ENCODE measurements at places on chromosomes 1 and 21. TPM values are rescaled to one million over a fixed set of nuclear protein-coding genes. Genes with fewer than 3 reads are reported as not detected.

GBP7 gene
- total RNA-seq: not detected

KRTAP10-1 gene
- total RNA-seq: not detected

MARK1 gene
- 1.8 TPM for total RNA-seq

KCNJ6 gene
- not detected for total RNA-seq

INKA2 gene
- 2.9 TPM for total RNA-seq

MYBPH gene
- not detected for total RNA-seq

B4GALT3 gene
- total RNA-seq: 35.1 TPM

HFM1 gene
- 15.7 TPM for total RNA-seq

GJA5 gene
- 5.4 TPM for total RNA-seq

GRCh38 chr21:24840287-24840686 lies 767.0 kb downstream of the MRPL39 start:
- no peaks in the 10 kb centered on the region for H3K36me3 ChIP-seq
- no peak overlapping the region for H3K27ac ChIP-seq
- no peak for DNase-seq
- no peak overlapping the region for H3K4me3 ChIP-seq
- H3K4me1 ChIP-seq: no peaks in the 10 kb centered on the region

DNA sequence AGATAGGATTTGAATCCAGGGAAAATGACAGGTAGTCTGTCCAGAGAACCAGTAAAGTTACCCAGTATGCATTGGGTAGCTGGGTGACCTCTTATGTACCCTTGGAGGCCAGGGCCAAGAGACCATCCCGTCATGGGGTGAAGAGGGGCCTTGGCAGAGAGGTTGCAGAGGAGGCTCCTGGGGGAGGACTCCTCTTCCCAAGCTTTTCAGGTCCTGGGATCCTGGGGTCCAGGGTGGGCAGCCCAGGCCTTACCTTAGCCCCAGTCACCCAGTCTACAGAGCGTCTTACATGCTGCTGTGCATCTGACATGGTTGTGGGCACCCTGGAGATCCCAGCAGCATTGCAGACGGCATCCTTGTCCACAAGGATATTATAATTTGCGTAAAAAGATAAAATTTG lies 14.0 kb downstream of the PMF1 start:
- H3K27me3 ChIP-seq: no peaks in the 10 kb centered on the region
- no peak overlapping the region for H3K4me3 ChIP-seq
- no peak for DNase-seq
- H3K36me3 ChIP-seq: no peaks in the 10 kb centered on the region
- no peak overlapping the region for H3K27ac ChIP-seq

DNA sequence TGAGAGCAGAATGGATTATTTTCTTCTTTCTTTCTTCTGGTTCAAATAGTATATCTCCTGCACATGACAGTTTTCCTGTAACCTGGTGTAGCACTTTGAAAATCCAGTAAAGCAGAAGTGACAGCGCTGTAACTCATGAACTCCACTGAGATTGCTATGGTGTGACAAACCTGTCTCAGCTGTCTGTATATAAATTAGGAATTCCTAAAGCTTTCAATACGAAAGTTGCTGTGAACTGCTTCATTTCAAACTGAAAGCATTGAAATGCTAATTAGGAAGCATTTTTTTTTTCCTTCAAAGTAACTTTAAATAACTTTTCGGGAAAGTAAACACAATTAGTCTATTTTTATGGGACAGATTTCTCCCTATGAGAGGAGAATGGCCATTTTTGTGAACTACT lies 646.9 kb upstream of the ZP4 start:
- H3K27me3 ChIP-seq: no peaks in the 10 kb centered on the region
- no peaks in the 10 kb centered on the region for H3K4me1 ChIP-seq
- DNase-seq: no peak
- H3K36me3 ChIP-seq: no peaks in the 10 kb centered on the region
- no peak overlapping the region for H3K4me3 ChIP-seq

DNA sequence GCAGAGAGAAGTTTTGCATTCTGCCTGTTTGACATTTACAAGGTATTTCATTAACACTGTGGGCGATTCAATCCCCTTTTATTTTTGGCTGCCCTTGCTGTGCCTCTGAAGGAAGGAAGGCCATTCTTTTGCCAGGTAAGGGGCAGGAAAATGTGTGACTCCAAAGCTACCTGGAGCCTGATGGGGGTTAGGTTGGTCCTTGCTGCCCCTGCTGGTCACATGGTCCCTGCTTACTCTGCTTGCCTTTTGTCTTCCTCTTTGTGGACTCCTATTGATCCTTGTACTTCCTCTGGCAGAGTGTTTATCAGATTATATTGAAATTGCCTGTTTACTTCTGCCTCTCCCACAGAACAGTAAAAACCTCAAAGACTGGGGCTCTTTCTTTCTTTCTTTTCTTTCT lies 65.7 kb downstream of the ST6GALNAC3 start:
- no peak overlapping the region for H3K4me3 ChIP-seq
- no peaks in the 10 kb centered on the region for H3K27me3 ChIP-seq
- peaks cover 7% of the 10 kb centered on the region for H3K4me1 ChIP-seq
- H3K27ac ChIP-seq: no peak overlapping the region
- no peaks in the 10 kb centered on the region for H3K36me3 ChIP-seq

GRCh38 chr1:12436345-12436658 lies 181.7 kb downstream of the DHRS3 start:
- no peaks in the 10 kb centered on the region for H3K27me3 ChIP-seq
- no peaks in the 10 kb centered on the region for H3K36me3 ChIP-seq
- no peak overlapping the region for H3K4me3 ChIP-seq
- H3K4me1 ChIP-seq: peaks cover 15% of the 10 kb centered on the region

- H3K27me3 ChIP-seq: no peaks in the 10 kb centered on the region
- H3K4me3 ChIP-seq: no peak overlapping the region
- H3K4me1 ChIP-seq: no peaks in the 10 kb centered on the region
Measured at GRCh38 chr21:46585191-46585953, 19.5 kb downstream of the S100B start.

- no peak overlapping the region for H3K4me3 ChIP-seq
- no peak overlapping the region for H3K27ac ChIP-seq
- no peaks in the 10 kb centered on the region for H3K36me3 ChIP-seq
- no peak for DNase-seq
Measured at GRCh38 chr1:31801458-31801857, 14.4 kb downstream of the SPOCD1 start.

DNA sequence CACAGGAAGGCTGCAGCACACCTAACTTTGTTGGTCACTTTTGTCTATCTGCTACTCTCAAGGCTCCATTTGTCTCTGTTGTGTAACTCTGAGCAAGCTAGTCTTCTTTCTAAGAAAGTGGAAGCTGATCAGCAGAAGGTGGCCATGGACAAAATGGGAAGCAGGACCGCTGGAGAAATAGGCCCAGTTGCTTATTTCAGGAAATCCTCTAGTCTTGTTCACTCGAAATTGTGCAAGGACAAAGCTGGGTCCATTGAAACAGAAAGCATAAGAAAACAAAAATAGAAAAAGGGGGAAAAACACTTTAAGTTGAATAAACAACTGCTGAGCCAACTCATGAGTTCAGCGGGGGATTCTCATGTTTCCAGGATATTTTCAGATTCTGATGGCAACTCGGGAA lies 150.1 kb downstream of the PBX1 start:
- no peak overlapping the region for H3K4me3 ChIP-seq
- peak overlapping the region; percentile 60 for H3K27ac ChIP-seq
- H3K36me3 ChIP-seq: no peaks in the 10 kb centered on the region
- H3K27me3 ChIP-seq: no peaks in the 10 kb centered on the region

DNA sequence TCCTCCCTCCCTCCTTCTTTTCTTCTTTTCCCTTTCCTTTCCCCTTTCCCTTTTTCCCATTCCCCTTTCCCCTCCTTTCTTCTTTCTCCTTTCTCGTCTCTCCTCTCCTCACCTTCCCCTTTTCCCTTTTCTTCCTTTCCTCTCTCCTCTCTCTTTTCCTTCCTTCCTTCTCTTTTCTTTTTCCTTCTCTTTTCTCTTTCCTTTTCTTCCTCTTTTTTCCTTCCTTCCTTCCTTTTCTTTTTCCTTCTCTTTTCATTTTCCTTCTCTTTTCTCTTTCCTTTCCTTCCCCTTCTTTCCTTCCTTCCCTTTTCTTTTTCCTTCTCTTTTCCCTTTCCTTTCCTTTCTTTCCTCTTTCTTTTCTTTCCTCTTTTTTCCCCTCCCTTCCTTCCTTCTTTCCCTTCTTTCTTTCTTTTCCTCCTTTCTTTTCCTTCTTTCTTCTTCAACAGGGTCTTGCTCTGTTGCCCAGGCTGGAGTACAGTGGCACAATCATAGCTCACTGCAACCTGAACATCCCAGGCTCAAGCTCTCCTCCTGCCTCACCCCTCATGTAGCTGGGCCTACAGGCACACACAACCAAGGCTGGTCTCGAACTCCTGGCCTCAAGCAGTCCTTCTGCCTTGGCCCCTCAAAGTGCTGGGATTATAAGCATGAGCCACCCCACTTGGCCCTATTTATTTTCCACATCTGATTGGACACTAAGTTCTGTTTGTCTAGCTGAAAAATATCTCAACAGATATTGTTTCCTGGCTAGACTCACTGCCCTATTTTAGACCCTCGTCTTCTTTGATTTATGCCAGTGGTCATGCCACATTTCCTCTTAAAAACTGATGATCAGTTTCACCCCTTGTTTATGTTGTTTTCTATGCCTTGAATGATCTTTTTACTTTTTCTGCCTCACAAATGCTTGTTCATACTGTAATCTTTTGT lies 57.1 kb upstream of the MACF1 start:
- no peak for DNase-seq
- H3K4me1 ChIP-seq: peaks cover 6% of the 10 kb centered on the region
- no peaks in the 10 kb centered on the region for H3K36me3 ChIP-seq
- H3K4me3 ChIP-seq: no peak overlapping the region

GRCh38 chr1:175423605-175424004 lies 231.0 kb upstream of the KIAA0040 start:
- H3K4me1 ChIP-seq: no peaks in the 10 kb centered on the region
- no peaks in the 10 kb centered on the region for H3K36me3 ChIP-seq
- no peak overlapping the region for H3K27ac ChIP-seq

DNA sequence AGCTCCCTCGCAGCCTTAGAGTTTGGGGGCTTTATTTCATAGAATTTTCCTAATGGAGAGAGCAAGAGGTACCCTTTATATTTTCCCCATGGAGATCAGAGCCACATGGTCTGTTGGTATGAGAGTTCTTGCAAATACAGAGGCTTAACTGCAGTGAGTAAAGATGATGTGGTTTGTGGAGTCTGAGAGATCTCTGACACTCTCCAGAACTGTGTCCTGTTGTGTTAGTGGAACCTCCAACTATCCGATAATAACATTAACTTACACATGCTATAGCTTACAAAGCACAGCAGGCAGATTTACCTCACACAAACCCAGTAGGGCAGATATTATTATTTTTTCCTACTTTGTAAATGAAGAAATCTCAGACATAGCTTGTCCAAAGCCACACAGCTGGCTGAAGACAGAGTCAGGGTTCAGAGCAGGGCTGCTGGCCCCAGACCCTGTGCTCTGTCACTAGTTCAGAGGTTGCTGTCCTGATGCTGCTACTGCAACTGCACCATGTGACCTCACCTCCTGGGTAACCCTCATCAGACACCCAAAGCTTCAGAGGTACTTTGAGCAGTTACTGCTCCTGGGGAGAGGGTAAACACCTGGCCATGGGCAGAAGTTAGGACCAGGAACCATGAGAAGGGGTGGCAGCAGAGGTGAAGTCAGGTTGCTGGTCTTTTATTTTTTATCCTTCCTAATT lies 384.8 kb upstream of the PROX1 start:
- DNase-seq: no peak
- H3K36me3 ChIP-seq: no peaks in the 10 kb centered on the region
- no peak overlapping the region for H3K27ac ChIP-seq
- no peak overlapping the region for H3K4me3 ChIP-seq
- no peaks in the 10 kb centered on the region for H3K4me1 ChIP-seq

- no peaks in the 10 kb centered on the region for H3K27me3 ChIP-seq
- DNase-seq: no peak
- no peak overlapping the region for H3K4me3 ChIP-seq
Measured at GRCh38 chr1:209342441-209343175, 240.9 kb upstream of the CAMK1G start.

- DNase-seq: no peak
- no peaks in the 10 kb centered on the region for H3K36me3 ChIP-seq
- no peaks in the 10 kb centered on the region for H3K27me3 ChIP-seq
- H3K4me3 ChIP-seq: no peak overlapping the region
- peak overlapping the region; percentile 15 for H3K27ac ChIP-seq
Measured at GRCh38 chr1:55833529-55834091, 618.4 kb upstream of the USP24 start.

DNA sequence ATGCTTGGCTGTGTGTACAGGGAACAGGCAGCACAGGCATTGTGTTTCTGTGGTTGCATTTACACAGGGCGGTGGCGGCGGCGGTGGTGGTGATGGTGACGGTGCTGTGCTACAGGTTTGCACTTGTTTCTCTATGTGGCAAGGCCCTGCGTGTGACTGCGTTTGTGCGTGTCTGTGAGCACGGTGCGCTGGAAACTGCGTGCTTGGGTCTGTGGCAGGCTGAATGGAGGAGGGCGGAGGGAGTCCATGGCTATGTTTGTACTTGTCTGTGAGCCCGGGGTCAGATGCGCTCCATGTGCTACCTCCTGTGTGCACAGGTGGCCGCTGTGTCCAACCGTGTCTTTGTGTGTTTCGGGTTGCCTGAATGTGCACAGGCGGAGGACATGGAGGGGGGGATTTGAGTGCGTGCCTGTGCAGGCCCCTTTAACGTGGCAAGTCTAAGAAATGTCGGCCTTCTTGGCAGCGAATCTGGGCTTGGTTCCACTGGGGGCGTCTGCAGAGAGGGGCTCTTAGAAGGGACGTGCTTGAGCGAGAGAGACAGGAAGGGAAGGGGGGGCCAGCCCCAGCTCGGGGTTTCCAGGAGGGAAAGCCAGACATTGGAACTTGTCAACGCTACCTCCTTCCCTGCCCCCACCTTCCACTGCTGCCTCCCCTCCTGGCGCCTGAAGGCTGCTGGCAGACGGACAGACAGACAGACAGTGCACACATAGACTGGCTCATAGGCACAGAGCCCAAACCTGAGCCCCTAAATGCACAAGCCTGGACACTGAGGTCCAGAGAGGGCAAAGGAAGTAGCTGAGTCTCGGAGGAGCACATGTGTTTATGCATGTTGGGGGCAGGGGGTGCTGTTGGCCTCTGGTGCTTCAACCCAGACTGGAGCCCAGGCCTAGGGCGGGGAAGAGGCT lies 32.7 kb upstream of the WASF2 start:
- no peak overlapping the region for H3K27ac ChIP-seq
- H3K36me3 ChIP-seq: no peaks in the 10 kb centered on the region
- no peaks in the 10 kb centered on the region for H3K27me3 ChIP-seq
- DNase-seq: no peak
- peaks cover 56% of the 10 kb centered on the region for H3K4me1 ChIP-seq
- H3K4me3 ChIP-seq: no peak overlapping the region

DNA sequence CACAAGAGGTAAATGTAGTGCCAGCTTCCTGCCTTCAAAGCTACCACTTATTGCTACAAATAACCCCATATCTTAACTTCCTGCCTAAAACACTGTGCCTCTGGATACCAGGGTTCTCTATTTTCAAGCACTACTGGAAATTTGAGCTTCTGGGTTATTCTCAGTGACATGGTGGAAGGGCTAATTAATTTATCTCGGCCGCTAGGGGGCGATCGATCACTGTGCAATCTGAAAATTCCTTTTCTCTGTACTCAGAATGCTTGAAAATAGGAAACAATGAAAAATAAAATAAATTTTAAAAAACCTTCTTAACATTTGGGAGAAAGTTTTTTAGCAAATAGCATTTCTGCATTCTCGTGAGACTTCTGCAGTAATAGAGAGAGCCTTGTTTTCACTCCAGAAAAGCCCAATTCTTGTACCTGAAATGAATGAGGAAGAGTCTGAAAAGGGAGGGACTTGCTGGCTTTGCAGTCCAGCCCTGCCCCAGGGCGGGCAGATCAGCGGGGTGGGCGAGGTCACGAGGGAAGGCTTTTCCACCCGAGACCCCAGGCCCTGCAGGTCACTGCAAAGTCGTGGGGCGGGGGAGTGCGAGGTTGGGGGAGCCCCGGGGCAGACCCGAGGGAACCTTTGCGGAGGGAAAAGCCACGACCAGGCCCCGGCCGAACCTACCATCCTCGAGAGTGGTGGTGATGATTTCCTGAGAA lies 276.7 kb downstream of the PCP4 start:
- H3K27me3 ChIP-seq: no peaks in the 10 kb centered on the region
- no peak overlapping the region for H3K4me3 ChIP-seq
- no peak for DNase-seq
- no peaks in the 10 kb centered on the region for H3K4me1 ChIP-seq
- no peaks in the 10 kb centered on the region for H3K36me3 ChIP-seq

All from ovary (tissue), 10 donors.